ENCODE measurements at places on chromosomes 7 and 10.

GRCh38 chr10:133544506-133544905 is 17.3 kb downstream of the CYP2E1 start:
- no peak for DNase-seq

DNA sequence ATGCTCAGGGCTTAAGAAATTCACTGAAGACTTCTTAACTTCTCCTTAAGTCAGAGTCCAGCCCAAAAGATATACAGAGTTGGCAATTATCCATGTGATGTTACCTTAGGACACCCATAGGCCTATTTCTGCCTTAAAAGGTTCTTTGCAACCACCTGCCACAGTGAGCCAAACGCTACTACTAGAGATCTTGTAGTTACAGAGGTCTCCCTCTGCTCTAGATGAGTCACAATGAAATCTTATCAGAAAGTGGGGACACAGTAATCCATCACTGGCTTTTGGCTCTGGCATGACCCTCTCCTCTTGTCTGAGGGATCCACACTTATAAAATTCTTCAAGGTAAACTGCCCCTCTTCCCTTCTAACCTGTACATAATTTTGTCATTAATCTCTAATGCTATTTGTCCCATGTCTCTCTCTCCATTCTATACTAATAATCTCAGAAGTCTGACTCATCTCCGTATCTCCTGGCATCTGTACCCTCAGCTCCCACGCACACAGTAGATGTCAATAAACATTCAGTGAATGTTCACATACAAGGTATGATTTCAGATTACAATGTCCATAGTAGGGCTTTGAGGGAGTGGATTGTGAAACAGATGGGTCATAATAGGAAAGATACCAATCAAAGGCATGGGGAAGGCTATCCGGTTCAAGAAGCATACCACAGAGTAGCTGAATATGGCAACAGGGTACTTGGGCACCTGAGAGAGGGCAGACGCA is 112.1 kb downstream of the SGMS1 start:
- DNase-seq, result peak; percentile 73

DNA sequence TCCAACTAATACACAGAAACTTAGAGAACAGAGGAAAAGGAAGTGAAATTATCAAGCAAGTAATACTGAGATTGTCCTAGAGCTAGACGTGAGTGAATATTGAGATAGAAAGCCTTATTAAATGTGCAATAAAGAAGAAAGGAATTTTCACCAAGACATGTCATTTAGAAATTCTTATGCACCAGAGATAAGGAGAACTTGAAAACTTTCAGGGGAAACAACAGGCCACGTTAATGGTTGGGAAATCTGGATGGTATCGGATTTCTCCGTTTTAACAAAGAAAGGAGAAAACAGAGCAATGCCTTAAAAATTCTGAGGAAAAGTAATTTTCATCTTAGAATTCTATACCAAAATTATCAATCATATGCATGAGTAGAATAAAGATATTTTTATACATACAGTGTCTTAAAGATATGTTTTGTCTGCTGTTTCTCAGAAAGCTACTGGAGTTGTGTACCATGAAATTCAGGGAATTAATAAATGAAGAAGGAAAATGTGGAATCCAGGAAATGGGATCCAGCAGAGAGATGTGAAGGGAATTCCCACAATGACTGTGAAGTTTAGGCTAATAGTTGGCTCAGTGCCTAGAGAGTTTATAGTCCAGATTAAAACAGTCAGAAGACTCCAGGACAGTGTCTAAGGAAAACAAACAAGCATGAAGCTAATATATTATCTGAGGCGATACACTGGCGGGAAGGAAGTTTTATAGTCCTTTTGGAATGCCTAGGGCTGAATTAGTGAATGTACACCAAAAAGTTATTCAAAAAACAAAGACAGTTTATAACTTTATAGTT is 159.5 kb downstream of the PPP1R9A start:
- peak; percentile 70 for DNase-seq

GRCh38 chr7:18292584-18292983 is 203.0 kb upstream of the HDAC9 start:
- DNase-seq, result no peak

GRCh38 chr7:36295090-36295489 is 94.6 kb upstream of the ANLN start:
- no peak for DNase-seq

DNA sequence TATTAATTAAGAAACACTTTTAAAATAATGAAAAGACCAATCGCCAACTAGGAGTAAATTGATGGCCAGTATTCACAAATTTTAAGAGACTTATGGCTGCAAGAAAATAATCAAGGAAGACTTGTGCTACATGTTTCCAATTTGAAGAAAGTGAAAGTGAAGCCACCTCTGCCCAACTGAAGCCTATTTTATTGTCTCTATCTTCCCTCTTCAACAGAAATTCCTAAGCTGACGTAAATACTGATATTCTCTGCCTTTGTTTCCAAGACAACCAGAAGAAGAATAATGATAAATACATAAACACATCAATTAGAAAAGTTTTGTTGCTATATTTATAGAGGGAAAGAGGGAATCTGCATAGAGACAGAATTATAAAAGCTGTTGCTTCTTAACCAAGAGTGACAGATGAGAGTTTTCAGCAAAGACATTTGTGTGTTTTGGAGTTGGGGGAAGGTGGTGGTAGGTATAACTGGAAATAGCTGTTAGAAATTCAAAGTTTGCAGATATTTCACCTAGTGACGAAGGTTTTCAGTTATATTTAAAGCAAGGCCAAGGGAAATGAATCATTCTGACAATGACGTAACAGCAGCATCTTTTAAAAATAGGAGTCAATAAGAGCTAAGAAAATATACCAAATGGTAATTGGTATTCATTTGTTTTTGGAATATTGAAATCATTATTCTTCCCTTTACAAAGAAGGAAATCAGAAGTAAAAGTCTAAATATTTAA is 576.6 kb upstream of the SORCS1 start:
- DNase-seq, result peak; percentile 43

- no peak for DNase-seq
These were observed 31.0 kb downstream of the ADRA2A start for GRCh38 chr10:111107846-111108245.

GRCh38 chr7:137836113-137836509 is 10.7 kb downstream of the DGKI start:
- no peak for DNase-seq

GRCh38 chr10:98373260-98374040 is 41.5 kb downstream of the PYROXD2 start:
- DNase-seq, result no peak

DNA sequence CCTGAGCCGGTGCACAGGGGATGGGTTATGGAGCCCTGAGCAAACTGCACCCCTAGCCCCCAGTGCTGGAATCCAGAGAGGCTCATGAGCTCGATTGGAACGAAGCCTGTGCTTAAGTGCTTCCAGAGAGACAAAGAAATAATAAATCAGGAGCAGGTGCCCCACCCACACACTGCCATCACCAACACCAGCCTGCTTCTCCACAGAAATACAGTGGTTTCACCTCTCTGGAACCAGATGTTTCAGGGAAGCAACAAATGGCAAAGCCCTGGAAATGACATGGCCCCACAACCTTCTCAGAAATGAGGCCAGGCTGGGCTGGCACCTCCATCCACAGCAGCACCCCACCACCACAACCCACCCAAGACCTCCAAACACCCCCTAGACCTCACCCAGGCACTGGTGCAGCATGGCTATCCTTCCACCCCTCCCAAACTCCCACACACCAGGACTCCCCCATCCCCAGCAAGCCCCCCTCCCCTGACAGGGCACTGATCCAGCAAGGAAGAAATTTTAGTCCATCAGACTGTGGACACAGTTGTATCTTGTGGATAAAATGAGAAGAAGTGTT is 4.1 kb upstream of the SLC18A3 start:
- no peak for DNase-seq

GRCh38 chr10:102776779-102777456 is 33.2 kb downstream of the WBP1L start:
- peak; percentile 64 for DNase-seq

DNA sequence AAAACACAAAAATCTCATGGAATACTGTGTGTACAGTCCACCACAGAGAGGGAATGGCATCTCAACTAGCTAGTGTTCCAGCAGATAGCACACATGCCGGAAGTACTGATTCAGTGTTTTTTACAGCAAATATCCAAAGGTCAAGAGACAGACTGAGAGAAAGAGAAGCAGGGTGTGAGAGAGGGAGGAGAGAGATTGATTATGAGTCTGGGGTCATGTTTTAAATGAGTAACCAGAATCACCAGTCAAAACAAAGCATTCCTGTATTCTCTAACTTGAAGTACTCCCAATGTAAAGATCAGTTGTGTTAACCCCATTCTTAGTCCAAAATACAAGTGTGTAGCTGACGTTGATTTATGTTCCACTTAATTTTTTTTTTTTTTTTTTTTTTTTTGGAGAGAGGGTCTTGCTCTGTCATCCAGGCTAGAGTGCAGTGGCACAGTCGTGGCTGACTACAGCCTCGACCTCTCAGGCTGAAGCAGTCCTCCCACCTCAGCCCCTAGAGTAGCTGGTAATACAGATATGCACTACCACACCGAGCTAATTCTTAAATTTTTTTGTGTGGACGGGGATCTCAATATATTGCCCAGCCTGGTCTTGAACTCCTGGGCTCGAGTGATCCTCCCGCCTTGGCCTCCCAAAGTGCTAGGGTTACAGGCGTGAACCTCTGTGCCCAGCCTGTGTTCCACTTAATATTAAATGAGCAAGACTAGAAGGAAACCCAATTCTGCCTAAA is 114.2 kb downstream of the TAF3 start:
- no peak for DNase-seq

DNA sequence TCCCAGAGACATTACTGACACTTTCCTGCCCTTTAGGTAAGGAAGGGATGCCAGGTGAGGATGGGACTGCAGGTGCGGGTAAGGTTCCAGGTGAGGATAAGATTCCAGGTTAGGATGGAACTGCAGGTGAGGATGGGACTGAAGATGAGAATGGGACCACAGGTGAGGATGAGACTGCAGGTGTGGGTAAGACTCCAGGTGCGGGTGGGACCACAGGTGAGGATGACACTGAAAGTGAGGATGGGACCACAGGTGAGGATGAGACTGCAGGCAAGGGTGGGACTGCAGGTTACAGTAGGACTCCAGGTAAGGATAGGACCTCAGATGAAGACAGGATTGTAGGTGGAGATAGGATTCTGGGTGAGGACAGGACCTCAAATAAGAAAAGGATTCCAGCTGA is 322.3 kb downstream of the WDR37 start:
- no peak for DNase-seq

DNA sequence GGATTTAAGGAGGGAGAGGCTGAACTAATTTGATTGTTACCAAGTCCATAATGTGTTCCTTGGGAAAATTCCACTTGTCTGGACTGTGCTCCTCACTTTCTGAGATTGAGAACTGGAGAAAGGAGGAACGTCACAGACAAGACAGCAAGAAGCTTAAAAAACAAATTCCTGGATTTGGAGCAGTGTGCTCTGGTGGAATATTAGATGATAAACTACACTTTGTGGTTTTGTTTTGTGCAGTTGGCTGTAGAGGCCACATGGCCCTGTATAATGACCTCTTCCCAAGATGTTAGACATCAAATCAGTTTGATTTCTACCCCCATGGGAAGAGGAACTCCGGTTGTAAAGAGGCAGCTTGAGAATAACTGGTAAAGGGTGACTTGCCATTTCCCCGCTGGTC is 421.3 kb upstream of the GALNT17 start:
- peak; percentile 63 for DNase-seq

DNA sequence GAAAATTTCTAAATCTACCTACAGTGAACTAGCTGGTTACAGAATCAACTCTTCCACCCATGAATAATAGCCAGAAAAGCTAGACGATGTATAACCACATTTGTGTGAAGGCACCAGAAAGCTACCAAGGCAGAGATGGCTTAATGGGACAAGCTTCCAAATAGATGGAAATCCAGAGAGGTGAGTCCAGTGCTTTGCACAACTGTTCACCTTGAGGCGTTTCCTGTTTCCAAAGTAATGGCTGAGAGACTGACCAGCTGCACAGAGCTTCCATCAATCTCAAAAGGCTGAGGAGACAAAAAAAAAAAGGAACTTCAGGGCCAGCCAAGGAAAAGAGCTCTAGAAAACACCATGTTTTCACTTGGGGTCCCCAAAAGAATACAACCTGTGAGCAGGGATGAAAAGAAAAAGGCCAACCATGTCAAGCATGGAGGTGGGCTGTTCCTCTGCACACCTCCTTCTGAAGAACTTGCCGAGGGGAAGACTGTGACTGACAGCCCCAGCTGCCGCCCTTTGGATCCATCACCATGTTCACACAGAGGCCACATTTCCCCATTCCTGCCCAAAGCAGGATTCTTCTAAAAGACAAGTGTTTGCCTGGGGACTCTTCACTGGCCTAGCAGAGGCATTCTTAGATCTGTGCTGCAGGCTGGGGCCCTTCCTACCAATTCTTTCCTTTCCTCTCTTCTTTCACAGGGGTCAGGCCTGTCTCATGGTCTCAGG is 72.9 kb downstream of the ARHGAP21 start:
- no peak for DNase-seq

DNA sequence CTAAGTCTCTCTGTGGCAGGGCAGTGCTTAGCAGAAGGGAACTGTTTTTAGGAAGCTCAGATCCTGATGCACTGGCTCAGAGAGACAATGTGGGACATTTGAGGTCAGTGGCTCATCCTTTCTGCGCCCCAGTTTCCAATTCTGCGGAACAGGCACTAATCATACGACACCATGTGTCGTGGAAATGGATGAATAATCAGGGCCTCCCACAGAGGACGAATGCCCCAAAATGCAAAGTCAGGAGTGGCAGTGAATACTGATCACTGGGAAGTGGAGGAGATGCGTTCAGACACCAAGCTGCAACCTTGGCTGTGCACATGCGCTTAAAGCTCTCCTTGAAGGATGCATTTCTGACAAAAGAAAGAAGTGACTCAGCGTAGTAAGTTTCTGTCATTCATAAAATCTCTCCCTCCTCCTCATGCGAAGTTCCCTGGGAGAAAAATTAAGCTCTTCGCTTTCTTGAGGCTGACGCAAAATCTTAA is 21.9 kb upstream of the ECHDC3 start:
- no peak for DNase-seq

- DNase-seq, result no peak
These were observed 701.3 kb downstream of the TNS3 start for GRCh38 chr7:46880508-46881196.

DNA sequence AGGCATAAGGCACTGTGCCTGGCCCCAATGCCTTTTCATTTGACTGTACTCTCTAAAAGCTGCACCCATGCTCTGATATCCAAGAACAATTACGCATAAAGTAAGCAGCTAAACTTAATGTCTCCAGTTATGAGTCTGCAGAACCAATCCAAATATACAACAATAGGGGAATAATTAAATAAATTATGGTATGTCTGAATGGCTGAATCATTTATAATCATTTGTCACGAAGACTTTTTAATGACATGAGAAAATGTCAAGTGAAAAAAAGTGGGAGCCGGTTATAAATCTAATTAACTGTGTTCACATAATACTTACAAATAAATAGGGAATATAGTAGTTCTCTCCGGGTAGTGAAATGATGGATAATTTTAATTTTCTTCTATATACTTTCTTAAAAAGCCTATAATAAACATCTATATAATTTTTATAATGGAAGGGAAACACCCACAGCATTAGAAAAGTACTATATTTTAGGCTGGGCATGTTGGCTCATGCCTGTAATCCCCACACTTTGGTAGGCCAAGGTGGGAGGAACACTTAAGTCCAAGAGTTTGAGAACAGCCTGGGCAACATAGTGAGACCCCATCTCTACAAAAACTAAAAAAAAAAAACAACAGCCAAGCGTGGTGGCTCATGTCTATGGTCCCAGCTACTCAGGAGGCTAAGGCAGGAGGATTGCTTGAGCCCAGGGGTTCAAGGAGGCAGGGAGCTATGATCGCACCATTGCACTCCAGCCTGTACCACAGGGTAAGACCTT is 14.2 kb downstream of the SLC37A3 start:
- DNase-seq, result no peak

Data from M059J (cell line).